ENCODE measurements at places on chromosomes 3 and 15. TPM values are rescaled to one million over a fixed set of nuclear protein-coding genes. Genes with fewer than 3 reads are reported as not detected.

The PARL gene
- polyA plus RNA-seq: 42.1 TPM

The RAB27A gene
- polyA plus RNA-seq: 28.1 TPM

DNA sequence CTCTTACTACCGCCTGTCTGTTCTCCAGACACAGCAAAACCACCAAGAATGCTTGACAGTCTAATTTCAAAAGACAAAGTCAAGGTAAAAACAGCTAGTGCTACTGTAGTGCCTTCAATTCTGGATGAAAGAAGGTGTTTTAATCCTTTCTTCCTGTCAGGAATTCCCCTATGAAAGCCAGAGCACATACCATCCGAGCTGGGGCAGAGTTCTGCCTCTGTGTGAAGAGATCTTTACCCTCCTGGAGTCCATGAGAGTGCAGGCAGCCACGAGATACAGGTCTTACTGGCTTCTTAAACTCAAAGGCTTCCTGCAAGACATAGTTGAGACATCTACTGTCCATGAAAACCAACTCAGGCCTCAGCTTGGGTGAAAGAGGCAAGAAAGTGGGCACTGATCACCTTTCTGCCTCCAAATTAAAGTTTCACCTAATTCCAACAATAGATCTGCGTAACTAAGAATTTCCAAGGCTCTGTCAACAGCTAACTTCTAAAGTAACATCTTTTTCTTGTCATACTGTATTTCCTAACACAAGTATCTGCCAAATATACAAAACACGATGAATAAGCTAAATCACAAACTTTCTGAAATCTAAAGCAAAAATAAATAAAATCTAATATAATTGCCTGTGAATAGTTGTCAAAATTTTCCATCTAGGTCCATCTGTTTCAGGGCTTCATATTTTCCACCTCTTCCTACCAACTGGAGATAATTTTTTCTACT lies 7.5 kb downstream of the CDC25A start:
- H3K27me3 ChIP-seq: no peaks in the 10 kb centered on the region
- H3K4me3 ChIP-seq: no peak overlapping the region
- peak overlapping the region; percentile 44 for H3K27ac ChIP-seq
- H3K36me3 ChIP-seq: peaks cover 32% of the 10 kb centered on the region
- DNase-seq: peak; percentile 69

- H3K4me3 ChIP-seq: no peak overlapping the region
- DNase-seq: no peak
- no peaks in the 10 kb centered on the region for H3K36me3 ChIP-seq
- H3K27me3 ChIP-seq: no peaks in the 10 kb centered on the region
- H3K27ac ChIP-seq: no peak overlapping the region
These were observed 288.0 kb upstream of the CHRM5 start for GRCh38 chr15:33680336-33680735.

- no peak overlapping the region for H3K4me3 ChIP-seq
- H3K27me3 ChIP-seq: peaks cover 26% of the 10 kb centered on the region
- no peak for DNase-seq
- H3K36me3 ChIP-seq: no peaks in the 10 kb centered on the region
- peaks cover 1% of the 10 kb centered on the region for H3K4me1 ChIP-seq
These were observed 19.7 kb downstream of the CFAP100 start for GRCh38 chr3:126414406-126414805.

DNA sequence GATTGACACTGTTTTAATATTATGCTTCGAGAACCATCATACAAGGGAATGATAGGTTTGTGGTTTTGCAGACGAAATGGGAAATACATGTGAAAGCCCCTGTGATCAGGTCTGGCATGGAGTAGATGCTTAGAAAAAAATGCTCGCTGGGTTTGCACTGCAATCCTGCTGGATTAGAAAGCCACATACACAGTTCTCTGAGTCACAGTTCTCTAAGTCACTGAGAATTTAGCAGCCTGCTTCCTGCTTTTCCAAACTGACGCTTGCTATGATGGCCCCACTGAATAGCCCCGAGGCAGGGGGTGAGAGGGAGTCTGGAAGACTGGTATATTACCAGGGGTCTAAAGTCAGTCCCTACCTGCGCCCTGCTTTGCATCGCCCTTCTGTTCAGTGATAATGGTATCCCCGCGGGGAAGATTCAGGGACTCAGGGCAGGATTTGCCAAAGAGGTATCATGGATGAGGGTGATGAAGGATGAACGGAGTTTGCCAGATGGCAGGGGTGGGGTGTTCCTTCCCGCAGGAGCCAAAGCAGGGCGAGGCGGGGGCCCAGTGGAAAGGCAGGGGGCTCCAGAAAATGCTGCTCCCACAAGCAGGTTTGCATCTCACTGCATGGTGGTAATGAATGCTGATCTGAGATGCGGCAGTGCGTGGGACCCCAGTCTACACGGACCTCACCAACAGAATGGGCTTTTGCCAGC lies 82.3 kb downstream of the IQSEC1 start:
- H3K4me1 ChIP-seq: peaks cover 12% of the 10 kb centered on the region
- H3K27ac ChIP-seq: no peak overlapping the region

DNA sequence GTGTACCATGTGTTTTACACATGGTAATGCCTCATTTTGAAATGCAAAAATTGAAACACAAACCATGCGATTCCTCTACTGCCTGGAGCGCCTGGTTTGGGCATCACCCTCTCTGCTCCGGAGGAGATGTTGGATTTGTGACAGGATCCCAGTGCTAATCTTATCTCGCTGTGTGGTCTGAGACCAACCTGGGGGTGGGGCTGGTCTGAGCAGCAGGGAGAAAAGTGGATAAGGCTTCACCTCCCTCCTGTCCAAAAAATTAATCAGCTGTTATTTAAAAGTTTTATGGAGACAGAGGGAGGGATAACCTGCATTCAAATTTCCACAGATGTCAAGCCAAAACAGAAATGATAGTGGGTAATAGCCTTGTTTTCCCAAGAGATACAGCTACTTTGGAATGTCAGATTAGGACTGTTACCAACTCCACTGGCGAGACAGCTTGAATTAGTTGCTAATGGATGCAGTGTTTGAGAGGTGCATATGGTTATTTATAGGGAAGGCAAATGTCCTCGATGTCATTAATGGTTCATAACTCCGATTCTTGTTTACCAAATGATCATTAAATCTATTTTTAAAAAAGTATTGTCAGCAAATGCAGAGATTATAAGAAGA lies 54.0 kb upstream of the SKOR1 start:
- no peak for DNase-seq
- H3K27ac ChIP-seq: no peak overlapping the region
- no peaks in the 10 kb centered on the region for H3K27me3 ChIP-seq
- no peaks in the 10 kb centered on the region for H3K4me1 ChIP-seq
- no peaks in the 10 kb centered on the region for H3K36me3 ChIP-seq
- no peak overlapping the region for H3K4me3 ChIP-seq

- no peaks in the 10 kb centered on the region for H3K4me1 ChIP-seq
- H3K4me3 ChIP-seq: no peak overlapping the region
- no peaks in the 10 kb centered on the region for H3K27me3 ChIP-seq
- no peak for DNase-seq
- H3K36me3 ChIP-seq: no peaks in the 10 kb centered on the region
These were observed 159.7 kb downstream of the RSL24D1 start for GRCh38 chr15:55037071-55037470.

GRCh38 chr3:183824761-183825455 lies 469 bp downstream of the MAP6D1 start:
- no peak overlapping the region for H3K27ac ChIP-seq
- peaks cover 2% of the 10 kb centered on the region for H3K27me3 ChIP-seq
- peaks cover 16% of the 10 kb centered on the region for H3K36me3 ChIP-seq
- peak; percentile 50 for DNase-seq
- peak overlapping the region; percentile 42 for H3K4me3 ChIP-seq

GRCh38 chr3:30199096-30199759 lies 407.2 kb upstream of the TGFBR2 start:
- DNase-seq: peak; percentile 45
- no peaks in the 10 kb centered on the region for H3K36me3 ChIP-seq
- no peak overlapping the region for H3K27ac ChIP-seq
- H3K27me3 ChIP-seq: no peaks in the 10 kb centered on the region

- peaks cover 41% of the 10 kb centered on the region for H3K4me1 ChIP-seq
- DNase-seq: no peak
- no peaks in the 10 kb centered on the region for H3K27me3 ChIP-seq
- no peaks in the 10 kb centered on the region for H3K36me3 ChIP-seq
- H3K4me3 ChIP-seq: no peak overlapping the region
- H3K27ac ChIP-seq: no peak overlapping the region
These were observed 398.4 kb upstream of the TBL1XR1 start for GRCh38 chr3:177595530-177596188.

DNA sequence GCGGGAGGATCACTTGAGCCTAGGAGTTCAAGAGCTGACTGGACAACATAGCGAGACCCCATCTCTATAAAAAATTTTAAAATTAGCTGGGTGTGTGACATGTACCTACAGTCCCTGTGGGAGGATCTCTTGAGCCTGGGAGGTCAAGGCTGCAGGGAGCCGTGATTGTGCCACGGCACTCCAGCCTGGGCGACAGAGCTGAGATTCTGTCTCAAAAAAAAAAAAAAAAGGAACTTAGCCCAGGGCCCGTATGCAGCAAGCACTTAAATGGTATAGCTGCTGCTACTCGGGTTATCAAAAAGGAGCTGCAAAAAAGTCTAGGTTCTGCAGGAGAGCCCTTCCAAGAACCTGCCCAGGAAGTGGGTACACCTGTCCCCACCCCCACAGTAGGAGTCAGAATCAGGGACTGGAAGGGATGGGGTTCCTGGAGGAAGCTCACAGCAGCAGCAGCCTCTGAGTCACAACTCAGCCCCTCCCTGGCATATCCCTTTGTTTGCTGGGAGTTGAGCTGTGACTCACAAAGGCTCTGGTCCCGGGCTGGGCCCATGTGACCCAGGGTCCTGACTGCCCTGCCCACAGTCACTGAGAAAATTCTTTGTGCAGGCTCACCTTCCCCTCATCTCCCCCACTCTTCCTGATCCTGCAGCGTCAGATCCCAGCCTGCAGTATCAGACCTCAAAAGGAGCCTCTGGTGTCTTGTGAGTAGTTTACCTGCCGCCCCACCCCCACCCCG lies at the start of gene SPATA12:
Gene SPATA12, plus strand, starts transcription at position 576 of the 733 bp plus-strand sequence. CDS start 13,031 bp downstream, outside the sequence.
- no peaks in the 10 kb centered on the region for H3K36me3 ChIP-seq
- peak; percentile 64 for DNase-seq
- no peaks in the 10 kb centered on the region for H3K27me3 ChIP-seq
- H3K4me1 ChIP-seq: no peaks in the 10 kb centered on the region
- H3K27ac ChIP-seq: no peak within 1 kb of the TSS
